Epithelial cell of proximal tubule (primary cell): ENCODE measurements at places on chromosomes 1 and 21. TPM values are rescaled to one million over a fixed set of nuclear protein-coding genes. Genes with fewer than 3 reads are reported as not detected.

The FMO5 gene
- total RNA-seq: 0.29 and 1.0 TPM in 2 replicates

The OVAAL gene
- total RNA-seq: not detected in 2 replicates

The AMY1C gene
- total RNA-seq: not detected in 2 replicates

The KCNA2 gene
- not detected in 2 replicates for total RNA-seq

The BRDT gene
- not detected in 2 replicates for total RNA-seq
